GF-D8 (cell line): ENCODE measurements at places on chromosomes 1 and 21.

DNA sequence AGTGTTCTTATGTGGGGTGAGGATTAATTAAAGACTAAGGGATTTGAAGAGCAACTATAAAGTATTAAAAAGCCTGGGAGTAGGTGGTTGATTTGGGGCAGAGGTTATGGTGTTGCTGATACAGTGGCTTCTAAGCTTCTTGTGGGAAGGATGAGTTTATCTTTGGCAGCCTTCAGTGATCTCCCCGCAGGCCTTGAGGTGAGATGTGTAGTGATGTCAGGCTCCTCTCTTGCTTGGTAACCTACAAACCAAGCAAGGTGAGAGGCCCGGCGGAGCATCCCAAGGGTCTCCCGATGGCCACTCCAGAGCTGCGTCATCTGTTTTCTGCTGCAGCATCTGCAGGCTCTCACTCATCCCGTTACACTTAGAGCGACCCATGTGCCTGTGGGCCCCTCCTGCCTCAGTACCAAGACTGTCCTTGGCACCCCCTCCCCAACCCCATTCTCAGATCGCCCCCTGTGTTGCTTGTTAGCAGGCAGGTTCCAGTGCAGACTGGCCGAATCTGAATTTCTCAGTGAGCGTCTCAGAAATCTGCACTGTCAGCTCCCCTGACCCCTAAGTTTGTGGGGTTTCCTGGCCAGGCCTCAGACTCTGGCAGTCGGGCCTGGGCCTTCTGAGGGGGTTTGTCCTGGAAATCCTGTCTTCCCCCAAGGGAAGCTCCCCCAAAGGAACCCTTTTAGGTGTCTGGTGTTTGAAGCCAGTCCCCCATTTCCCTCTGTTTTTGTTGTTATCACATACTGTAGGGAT is 77.9 kb downstream of the GALNT2 start:
- DNase-seq: no peak

DNA sequence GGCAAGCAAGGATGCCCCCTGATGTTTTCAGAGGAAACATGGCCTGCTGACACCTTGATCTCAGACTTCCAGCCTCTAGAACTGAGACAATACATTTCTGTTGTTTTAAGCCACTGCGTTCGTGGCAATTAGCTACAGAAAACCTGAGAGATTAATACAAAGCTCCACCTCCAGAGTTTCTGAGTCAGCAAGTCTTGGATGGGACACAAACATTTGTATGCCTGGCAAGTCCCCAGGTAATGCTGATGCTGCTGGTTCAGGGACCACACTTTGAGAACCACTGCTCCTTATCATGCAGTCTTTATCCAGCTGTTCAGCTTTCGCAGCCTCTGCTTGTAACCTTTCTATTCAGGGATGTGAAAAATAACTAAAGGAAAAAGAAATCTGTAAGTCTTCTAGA is 565.7 kb upstream of the PLXNA2 start:
- no peak for DNase-seq

DNA sequence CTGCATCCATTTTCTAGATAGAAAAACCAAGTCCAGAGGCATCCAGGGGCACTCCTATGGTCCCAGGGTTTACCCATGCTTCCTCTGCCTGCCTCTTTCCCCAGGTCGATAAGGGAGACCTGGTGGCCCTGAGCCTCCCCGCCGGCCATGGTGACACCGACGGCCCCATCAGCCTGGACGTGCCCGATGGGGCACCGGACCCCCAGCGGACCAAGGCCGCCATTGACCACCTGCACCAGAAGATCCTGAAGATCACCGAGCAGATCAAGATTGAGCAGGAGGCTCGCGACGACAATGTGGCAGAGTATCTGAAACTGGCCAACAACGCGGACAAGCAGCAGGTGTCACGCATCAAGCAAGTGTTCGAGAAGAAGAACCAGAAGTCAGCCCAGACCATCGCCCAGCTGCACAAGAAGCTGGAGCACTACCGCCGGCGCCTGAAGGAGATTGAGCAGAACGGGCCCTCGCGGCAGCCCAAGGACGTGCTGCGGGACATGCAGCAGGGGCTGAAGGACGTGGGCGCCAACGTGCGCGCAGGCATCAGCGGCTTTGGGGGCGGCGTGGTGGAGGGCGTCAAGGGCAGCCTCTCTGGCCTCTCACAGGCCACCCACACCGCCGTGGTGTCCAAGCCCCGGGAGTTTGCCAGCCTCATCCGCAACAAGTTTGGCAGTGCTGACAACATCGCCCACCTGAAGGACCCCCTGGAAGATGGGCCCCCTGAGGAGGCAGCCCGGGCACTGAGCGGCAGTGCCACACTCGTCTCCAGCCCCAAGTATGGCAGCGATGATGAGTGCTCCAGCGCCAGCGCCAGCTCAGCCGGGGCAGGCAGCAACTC is 41.3 kb downstream of the TMCC2 start:
- DNase-seq: no peak

DNA sequence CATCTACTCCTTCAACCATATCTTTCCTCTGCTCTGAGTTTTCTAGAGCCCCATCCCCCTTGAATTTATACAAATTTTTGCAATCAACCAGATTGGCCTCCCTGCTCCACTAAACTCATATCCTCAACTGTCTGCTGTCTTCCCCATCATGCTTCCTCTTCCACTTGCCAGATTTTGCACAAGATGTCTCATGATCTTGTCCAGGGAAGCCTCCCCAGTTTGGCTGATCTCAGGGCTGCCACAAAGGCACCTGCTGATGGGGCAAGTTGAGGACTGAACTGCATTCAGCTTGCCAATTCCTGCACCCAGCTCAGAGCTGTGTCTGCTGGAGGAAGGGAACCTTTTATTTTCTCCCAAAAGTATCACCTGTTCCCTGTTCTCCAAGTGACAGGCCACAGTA is 3.9 kb upstream of the KCNJ9 start:
- DNase-seq: no peak
